ENCODE measurements at places on chromosomes 16 and 17.

DNA sequence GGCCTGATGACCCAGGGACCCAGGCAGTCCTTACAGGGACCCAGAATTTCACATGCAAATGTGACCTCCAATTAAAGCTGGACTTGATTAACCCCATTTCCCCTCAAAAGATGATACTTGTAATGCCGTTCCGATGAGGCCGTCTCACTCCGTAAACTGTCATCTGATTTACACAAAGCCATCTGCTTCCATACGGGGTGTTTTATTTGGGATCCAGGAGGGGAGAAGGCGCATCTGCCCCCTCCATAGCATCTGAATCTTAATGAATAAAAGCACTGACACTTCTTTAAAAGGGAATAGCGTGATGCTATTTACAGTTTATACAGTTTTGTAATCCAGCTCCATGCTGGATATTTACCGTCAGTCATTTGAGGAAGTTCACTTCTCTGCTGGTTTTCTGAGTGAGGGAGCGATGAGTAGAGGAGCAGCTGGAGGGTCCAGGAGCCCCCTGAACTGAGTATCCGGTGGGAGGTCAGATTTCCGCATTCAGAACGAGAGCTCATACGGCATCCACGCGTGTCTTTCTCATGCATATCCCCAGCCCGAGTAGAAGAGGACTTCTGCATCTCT, 452.7 kb downstream of the WWOX start:
- no peak for DNase-seq

DNA sequence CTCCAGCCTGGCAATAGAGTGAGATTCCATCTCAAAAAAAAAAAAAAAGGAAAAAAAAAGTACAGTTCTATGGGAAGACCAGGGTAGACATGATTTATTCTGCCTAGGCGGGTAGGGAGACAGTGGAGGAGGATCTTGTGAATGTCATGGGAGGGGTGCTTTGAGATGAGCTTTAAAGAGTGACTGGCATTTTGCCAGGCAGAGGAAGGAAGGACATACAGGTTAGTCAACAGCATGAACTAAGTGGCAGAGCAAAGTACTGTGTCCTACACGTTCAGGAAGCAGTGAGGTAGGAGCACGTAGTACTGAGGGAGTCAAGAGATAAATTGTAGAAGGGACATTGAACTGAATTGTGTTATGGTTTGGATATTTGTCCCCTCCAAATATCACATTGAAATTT, 451.5 kb downstream of the TOX3 start:
- DNase-seq: no peak

GRCh38 chr17:81076141-81076679, 41.3 kb downstream of the BAIAP2 start:
- no peak for DNase-seq

DNA sequence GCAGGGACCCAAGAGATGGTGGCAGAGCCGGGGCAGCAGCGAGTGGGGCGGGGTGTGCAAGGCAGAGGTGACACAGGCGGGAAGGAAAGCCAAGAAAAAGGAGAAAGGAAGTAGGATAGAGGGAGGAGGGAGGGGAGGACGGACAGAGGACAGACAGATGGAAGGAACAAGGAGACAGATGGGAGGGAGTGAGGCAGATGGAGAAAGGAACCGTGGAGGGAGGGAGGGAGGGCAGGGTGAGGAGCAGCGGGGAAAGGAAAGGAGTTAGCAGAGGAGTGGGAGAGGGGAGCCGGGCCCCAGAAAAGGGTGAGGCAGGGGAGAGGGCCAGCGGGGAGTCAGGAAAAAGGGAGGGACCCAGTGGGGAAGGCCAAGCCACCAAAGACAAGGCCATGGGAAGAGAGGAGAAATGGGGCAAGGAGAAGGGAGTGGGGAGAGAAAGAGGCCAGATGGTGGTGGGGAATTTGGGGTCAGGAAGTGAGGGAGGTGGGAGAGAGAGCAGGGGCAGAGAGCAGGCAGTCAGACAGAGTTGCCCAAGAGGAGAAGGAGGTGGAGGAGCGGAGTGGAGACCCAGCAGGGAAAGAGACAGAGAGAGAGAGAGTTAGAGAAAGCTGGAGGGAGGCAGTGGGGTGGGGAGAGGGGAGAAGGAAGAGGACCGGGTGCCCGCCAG, 13.2 kb upstream of the ASGR1 start:
- DNase-seq: no peak

GRCh38 chr17:67491681-67492024, 114.6 kb downstream of the PITPNC1 start:
- no peak for DNase-seq

- DNase-seq: no peak
Observed at GRCh38 chr17:19372866-19373504, 5.3 kb upstream of the MAPK7 start.

DNA sequence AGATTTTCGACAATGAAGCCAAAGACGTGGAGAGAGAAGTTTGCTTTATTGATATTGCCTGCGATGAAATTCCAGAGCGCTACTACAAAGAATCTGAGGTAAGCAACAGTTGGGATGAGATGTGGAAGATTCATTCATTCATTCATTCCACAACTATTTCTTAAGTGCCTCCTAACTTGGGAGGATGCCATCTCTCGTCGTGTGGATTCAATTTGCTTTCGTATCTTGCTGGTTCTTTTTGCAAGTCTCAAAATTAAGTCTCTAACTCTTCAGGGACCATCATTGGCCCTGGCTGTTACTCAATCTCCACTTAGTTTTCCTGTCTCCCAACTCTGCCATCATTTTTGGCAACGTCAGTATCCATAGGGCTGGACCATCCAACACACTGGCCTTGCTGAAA, 85.6 kb upstream of the NOL11 start:
- no peak for DNase-seq
